Stimulated activated CD8-positive, alpha-beta memory T cell treated with anti-CD3 and anti-CD28 coated beads, Interleukin-4, amount 100 ng/mL, for 4 hours (primary cell): ENCODE measurements at places on chromosomes 3 and 15.
A peak's percentile ranks its signal among the peaks of the same experiment; 100 is the strongest.

DNA sequence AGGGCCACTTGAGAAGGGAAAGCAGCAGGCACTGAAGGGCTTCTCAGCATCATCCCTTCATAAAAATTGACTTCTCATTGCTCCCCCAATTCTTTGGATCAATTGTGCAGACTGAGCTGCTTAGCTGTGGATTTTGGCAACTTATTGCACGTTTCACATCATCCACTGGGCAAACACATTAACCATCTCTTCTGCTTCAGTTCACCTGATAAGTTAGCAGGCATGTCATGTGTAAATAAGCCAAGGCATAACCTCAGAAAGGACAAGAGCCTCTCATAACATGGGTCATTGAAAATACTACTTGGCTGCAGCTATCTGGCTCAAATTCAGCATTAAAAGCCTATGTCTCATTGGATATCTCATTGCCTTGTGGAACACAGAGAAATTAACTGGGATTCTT, 366.5 kb downstream of the LRRC3B start:
- no peak for DNase-seq

DNA sequence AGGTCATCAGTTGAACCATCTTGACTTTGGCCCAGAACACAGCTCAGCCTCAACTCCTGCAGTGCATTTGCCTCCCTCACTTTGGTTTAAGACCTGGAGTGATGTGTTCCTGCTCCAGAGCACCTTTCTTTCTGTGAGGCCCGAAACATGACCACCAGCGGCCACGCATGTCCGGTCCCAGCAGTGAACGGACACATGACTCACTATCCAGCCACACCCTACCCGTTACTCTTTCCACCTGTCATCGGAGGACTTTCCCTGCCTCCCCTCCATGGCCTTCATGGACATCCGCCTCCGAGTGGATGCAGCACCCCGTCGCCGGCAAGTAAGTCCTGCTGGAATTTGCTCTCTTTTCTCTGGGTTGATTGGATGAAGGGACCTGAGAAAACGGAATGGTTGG, 253.8 kb upstream of the RARB start:
- DNase-seq = no peak

- DNase-seq = no peak
Measured at GRCh38 chr3:30438126-30438525, 168.3 kb upstream of the TGFBR2 start.

GRCh38 chr3:117409701-117410459, 700.3 kb downstream of the TUSC7 start:
- no peak for DNase-seq

DNA sequence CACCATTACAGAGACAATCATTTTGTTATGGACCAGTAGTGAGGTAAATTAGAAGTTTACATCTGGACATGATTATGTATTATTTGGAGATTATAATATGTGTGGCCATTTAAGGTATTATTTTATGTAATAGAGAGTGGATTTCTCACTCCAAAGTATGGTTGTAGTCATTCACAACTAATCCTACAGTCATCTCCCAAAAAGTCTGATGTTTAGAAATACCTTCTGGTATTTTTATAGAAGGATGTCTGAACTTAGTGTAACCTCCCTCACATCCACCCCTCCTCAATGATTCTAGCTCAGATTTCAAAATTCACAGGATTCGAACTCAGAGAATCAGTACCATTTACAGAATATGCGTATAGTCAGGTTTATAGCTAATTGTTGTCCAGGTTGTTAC, 346.6 kb upstream of the MEIS2 start:
- no peak for DNase-seq

DNA sequence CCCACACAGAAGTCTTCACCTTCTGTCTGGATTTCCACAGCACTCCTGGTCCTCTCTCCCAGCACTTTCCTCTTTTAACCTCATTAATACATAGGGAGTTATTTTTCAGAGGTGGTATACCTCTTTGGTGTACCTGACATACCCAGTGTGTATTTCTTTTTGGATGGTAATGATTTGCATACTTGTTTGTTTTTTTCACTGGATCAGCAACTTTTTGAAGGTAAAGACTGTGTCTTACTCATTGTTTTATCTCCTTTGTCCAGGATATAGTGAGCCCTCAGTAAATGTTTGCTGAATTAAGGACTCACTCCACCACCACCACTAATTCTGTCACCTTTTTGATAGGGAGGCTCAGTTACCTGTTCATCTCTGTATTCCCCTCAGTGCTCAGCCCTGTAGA, 52.1 kb downstream of the SACM1L start:
- no peak for DNase-seq

DNA sequence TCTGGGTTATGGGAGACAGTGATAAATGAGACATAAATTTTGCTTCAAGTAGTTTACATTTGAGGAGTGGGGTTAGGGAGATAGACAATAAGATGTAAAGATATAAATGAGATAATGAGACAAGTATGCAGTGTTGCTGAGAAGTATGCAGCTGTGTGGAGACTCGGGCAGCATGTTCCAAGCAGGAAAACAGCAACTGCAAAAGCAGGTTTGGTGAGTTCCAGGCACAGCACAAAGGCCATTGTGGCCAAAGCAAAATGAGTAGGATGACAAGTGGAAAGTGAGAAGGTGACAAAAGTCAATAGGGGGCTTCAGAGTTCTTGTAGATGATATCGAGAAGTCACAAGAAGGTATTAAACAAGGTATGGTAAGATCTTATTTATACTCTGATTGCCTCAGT, 259.1 kb upstream of the PEX5L start:
- no peak for DNase-seq

DNA sequence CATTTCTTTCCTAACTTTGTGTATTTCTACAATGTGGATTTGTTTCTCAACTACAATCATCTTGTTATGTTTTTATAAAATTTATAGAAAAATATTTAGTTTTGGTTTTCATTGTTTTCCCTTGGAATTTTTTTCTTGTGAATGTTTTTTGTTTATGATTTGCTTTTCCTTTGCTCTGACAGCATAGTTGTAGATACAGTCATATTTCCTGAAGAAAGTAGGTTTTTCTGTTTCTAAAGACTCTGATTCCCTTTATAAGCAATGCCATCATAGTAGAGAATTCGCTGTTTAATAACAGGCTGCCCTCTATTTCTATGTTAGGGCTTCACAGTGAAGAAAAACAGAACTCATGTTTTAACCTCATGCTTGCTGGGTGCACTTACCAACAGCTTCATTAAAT, 482.3 kb downstream of the ZBBX start:
- DNase-seq = no peak

DNA sequence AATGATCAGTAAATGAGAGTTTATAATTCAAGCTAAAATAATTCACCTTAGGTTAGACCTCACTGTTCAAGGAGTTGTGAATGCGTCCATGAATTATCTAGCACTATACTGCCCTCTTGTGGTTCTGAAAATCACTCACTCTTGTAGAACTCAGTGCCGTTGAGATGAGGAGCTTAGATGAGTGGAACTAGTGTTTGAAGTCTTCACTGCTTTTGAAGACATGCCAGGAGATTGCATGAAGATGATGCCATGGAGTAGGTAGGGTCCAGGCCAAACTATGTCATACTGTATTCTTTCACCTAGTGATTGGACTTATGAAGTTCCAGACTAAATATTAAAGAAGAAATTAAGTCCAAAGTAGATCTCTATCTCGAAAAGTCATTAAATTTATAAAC, 28.8 kb downstream of the LYSMD4 start:
- DNase-seq = no peak

- DNase-seq = no peak
Measured at GRCh38 chr3:78647726-78648125, 1120.1 kb downstream of the ROBO1 start.

DNA sequence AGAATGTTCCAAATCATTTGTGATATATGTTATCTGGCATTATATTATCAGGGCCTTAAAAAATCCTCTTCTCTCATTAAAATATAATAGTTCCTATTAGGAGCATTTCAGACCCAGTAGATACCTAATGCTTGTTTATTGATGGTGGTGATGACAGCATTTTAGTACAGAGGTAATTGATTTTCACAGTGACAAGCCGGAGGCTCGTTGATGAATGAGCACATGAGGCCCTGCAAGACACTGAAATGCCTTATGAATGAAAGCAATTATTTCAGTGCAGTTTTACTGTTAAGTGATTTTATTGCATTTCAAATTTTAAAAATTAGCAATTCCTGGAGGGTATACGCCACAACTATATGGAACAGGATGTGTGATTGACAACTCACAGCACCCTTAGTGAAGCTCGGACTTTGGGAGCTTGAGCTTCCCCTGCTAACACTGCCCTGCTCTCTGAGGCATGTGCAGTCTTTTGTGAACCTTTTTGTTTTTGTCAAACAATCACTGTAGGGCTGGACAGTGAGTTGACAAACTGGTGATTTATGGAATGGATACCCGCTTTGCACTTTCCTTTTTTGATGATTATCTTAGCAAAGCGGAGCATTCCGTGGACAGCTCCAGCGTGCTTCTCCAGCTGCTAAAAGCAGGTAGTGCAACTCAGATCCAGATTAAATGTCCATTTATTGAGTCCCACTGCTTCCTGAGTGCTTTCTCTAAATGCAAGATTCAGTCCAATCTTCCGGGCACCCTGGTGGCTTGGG, 187.0 kb upstream of the ATP10A start:
- DNase-seq = no peak

DNA sequence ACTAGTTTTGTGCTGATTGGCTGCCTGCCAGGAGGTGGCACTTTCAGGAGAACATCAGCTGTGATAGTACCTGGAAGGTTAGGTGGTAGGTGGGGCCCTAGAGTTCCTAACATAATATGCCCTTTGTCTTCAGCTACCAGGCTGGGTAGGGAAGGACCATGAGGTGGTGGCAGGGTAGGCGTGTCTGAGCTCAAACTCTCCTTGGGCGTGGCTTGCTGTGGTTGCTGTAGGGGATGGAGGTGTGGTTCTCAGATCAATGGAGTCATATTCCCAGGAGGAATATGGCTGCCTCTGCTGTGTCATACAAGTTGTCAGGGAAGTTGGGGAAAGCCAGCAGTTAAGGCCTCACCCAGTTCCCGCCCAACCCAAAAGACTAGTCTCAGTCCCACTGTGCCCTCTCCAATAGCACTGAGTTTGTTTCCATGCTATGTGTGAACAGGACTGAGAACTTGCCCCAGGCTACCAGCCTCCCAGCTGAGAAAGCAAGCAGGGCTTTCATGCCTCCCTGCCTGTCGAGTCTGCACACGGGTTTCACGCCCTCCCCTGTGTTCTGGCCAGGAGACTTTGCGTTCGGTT, 107.7 kb downstream of the CHCHD4 start:
- DNase-seq = no peak

- DNase-seq = no peak
Measured at GRCh38 chr3:127304121-127304744, 16.4 kb upstream of the PRR20G start.

DNA sequence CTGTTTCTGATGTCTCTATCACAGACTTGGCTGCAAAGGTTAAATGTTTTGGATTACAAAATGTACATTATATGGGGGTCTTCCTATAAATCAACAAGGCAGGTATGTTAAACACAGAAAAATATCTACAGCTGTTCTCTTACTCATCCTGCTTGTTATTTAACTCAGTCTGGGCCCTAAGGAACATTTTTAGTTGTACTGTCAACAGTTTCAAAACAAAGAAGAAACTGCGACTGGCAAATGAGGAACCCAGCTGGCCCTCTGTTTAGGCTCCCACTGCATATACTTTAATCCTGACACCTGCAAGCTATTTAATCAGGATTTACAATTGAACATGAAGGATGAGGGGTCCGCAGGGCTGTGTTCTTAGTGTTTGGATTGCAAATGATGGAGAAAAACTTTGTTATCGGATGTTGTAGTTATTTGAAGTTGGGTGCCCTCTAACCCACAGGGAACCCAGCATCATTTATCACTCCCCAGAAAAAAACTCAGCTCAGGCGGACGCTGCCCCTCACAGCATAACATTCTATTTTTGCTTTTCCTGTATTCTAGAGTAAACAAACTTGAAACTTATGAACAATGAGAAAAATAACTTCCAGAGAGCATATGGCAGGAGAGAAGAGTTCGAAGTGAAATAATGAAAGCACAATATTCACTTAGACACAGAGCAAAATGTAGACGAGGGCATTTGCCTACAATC, 91.2 kb downstream of the POLR2M start:
- no peak for DNase-seq

DNA sequence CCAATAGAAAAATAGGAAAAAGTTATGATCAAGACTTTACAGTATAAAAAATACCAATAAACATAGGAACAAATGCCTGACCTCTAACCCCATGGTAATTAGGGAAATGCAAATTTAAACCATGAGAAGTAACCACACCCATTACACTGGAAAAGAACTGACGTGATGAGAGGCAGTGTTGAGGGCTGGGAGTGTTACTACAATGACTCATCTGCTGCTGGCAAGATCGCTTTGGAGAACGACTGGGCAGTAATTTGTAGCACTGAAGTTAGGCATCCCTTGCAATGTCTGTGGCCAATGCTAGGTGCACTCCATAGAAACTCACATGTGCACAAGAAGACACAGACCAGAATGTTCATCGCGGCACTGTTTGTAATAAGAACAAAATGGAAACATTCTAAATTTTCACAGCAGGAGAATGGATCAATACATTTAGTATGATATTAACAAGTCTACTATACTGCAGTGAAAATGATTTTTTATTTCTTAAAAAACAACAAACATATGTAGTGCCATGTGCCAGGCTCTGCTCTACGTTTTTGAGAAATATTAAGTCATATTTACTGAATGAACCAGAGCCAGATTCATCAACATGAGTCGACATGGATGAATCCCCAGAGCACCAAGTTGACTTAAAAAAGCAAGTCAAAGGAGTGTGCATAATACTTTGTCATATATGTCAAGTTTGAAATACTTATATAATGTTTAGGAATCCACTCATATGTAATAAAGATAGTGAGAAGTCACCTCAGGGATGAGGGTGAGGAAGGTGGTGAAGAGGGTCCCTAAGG, 37.6 kb upstream of the EPHB3 start:
- no peak for DNase-seq

DNA sequence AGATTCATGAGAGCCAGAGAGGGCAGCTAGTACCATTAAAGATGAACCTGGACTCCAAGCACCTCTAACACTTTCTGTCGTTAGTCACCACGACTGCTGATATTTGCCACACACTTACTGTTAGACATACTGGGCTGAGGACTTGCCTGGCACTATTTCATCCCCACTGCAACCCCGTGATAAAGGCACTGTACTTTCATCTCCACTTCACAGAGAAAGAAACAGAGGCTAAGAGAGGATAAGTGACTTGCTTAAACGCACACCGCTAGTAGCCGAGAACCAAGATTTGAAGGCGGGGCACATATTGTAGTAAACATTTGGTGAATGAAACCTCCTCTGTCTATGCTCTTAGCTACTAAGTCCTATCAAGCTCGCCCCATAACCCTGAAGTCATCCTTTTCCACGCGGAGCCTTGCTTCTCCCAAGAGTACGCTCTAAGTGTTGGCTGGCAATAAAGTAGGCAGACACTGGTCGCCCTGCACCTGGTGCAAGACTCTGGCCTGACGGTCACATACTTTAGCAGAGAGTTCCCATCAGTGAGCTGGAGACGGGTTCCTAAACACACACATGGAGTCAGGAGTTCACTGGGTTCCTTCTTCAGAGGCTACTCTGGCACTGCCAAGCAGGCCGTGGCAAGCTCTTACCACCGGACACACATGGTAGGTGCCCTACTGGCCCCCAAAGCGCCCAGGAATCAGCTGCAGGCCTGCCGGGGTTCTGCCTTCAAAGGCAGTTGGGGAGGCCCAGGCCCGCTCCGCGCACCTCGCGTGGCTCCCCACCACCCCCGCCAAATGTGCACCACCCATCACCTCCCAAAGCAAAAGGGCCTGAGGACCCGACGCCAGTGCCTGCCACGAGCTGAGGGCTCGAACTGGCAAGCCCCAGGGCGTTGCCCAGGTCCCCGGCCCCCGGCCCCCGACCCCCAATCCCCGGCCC, 951 bp downstream of the POMGNT2 start:
- peak; percentile 5 for DNase-seq
